ENCODE measurements at places on chromosomes 5 and 9.

DNA sequence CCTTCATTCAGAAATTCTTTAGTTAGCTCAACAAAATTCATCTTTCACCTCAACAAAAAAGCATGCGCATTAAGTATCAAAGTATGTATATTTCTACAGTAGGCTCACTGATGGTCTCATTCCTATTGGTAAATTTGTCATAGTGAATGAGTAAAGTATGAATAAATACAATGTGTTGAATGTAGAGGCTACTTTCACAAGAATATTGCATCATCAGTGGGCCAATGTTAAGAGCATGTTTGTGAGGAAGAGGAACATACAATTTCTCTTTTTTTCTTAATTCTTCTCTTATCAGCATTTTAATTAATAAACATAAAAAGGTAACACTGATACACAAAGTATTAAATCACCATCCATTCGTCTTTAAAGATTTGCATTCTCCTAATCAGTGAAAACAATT, 505.1 kb downstream of the CETN3 start:
- DNase-seq = no peak

DNA sequence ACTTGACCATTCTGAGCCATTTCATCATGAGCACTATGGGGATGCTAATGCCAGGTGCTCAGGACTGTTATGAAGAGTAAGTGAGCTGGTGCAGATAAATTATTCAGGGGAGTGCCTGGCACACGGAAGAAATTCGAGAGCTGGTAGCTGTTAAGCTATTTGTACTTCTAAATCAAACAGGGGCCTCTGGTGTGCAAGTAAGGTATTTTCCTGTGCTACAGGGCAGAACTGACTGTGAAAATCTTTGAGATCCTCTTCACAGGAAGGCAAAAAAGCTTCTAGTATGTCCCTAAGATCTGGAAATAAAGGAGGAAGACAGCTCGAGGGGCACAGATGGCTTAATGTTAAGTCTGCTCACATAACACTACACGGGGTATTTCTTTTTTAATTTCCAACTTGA, 106.3 kb upstream of the SPOCK1 start:
- DNase-seq = no peak

DNA sequence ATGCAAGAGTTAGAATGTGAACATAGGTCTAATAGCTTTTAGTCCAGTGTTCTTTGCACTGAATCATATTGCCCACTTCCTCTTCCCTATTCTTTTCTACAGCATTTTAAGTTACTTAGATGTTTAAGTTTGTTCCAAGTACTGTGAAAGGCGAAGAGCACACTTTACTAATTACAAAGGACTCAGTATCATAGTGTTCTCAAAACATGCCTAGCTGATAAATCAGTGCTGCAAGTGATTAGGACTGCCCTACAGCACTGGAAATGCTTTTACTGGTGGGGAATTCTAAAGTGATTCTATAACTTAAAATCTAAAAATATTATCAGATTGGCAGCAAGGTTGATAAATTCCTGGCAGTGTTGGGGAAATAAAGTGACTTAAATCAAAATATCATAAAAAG, 177.9 kb upstream of the KCNN2 start:
- no peak for DNase-seq

DNA sequence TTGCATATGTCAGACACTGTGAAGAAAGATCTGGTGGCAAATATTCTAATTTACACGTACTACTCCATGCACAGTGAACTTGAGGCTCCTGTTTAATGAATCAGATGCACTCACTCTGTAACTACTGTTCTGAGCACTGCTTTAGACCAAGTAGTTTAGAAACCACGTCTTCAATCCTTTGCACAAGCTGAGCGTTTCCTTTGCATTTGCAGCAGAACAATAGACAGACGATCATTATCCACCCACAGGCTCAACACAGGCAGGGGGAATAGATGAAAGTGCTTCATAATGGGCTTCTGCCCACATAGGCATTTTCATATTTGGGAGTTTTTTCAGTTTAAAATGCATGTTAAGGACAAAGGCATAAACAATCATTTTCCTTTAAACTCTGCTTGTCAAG, 423.3 kb upstream of the ADAMTS16 start:
- DNase-seq = no peak

DNA sequence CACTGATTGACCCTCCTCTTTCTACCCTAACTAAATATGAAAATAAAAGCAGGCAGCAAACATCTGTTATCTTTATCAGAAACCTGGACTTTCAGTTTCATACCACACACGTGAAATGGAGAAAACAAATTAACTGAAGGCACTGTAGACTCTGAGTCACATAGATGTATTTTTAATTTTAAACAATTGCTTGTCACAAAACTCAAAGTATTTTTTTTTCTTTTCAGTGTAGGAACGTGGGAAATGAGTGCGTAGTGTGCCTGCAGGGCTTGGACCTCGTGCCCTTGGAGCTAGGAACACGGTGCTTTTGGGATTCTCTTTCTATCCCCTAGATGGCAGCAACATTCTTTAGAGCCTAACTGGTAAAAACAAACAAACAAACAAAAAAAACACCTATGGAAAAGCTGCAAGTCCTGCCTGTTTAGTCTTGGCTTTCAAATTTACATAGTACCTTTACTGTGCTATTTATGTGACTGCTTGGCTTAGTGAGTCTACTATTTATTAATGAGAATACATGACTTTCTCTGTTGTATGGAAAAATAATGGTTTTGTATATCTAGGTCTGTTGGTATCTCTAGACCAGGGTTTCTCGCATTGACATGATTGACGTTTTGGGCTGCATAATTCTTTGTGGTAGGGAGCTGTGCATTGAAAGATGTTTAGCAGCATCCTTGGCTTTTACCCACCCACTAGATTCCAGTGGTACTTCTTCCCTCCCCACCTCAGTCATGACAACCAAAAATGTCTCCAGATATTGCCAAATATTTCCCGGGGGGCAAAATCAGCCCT, 16.8 kb upstream of the ACTBL2 start:
- DNase-seq = no peak

DNA sequence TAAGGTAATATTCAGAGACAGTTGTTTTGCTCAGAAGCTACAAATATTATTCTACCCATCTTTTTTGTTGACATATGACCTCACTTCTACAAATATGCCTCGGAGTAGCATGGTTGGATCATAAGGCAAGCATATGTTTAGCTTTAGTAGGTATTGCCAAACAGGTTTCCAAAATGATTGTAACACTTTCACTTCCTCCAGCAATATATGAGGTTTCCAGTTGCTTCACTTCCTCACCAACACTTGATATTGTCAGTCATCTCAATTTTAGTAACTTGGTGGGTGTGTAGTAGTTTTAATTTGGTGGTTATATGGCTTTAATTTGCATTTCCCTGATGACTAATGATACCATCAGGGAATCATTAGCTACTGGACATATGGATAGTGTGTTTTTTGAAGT, 46.7 kb downstream of the TNFSF8 start:
- DNase-seq = no peak

DNA sequence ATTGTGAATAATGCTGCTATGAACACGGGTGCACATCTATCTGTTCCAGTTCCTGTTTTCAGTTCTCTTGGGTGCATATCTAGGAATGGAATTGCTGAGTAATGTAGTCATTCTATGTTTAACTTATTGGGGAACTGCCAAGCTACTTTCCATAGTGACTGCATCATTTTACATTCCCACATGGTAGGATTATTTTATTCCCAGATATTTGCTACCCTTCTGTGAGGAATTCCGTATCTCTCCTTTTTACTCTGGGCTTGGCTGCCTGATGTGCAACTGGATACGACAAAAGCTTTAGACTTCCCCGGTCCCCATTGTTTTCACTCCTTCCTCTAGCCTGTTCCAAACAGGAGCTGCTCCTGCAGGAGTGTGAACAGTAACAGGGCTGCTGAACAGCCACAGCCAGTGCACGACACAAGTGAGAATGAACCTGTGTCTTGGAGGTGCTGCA, 7.2 kb downstream of the TAS2R1 start:
- no peak for DNase-seq

GRCh38 chr9:108609897-108610253, 245.9 kb downstream of the ACTL7B start:
- no peak for DNase-seq

DNA sequence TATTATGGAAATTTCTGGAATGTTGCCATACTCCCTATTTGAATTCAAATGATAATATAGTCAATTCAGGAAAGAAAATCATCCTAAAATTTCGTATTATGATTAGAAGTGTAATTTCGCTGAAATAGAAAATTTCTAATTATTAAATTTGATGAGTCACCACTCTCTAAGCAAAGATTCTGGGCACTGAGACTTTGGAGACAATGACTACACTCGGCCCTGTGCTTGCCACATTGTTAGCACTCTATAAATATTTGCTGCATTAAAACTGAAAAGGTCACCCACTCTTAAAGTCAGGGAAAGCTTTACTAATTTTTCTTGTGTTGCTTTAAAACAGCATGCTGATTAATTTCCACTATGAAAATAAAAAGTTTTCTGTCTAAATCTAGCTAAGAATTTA, 240.3 kb downstream of the TLE4 start:
- no peak for DNase-seq

DNA sequence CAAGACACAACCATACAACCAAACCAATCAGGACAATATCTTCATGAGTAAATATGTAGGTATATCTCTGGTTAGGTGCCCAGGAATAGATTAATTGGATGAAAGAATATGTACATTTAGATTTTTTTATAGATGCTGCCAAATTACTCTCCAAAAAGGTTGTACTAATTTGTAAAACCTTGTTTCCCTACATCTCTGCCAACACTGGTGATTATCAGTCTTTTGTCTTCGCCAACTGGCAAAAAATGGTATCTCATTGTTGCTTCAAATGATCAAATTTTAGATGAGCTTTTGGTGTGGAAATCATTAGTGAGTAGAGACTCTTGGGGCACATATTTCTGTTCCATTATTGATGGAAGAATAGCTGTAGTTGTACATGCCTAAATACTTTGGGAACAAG, 90.7 kb upstream of the ELL2 start:
- no peak for DNase-seq

GRCh38 chr5:12357626-12358025, 453.4 kb upstream of the CTNND2 start:
- no peak for DNase-seq

- DNase-seq = no peak
Observed at GRCh38 chr5:4246447-4246846, 650.8 kb downstream of the IRX1 start.

DNA sequence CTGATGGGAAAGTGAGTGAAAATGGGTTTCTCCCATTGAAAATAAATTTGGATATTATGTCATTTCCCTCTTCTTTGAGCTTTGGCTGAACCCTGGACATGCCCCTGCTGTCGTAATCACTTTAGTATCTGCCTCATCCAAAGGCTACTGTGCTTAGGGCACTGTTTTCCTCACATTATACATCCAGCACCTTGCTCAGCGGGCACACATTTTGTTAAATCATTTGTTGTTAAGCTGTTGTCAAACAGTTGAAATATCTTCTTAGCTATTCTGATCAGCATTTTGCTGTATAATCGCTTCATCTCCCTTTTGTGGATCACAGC, 352.7 kb upstream of the CD180 start:
- DNase-seq = no peak

- DNase-seq = no peak
Observed at GRCh38 chr5:138898299-138898698, 23.2 kb upstream of the LRRTM2 start.

DNA sequence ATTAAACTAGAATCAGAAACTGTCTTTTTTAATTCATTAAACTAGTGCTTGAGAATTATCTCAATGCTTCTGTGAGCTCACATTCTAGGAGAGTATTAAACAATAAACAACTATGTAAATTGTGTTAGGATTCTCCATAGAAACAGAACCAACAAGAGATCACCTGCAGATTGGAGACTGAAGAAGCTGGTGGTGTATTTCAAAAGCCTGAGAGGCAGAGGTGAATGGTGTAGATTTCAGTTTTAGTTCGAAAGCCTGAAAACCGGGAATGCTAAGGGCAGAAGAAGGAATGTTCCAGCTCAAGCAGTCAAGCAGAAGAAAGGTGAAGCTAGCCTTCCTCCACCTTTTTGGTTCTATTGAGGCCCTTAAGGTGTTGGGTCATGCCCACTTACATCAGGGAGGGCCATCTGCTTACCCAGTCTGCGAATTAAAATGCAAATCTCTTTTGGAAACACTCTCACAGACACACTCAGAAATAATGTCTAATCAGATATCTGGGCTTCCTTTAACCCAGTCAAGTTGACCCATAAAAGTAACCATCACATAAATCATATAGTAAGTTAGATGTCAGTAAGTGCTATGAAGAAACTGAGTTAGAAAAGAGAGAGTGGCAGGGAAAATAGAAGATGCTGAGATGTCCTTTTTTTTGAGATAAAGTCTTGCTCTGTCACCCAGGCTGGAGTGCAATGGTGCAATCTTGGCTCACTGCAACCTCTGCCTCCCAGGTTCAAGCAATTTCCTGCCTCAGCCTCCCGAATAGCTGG, 291.5 kb downstream of the ARRDC3 start:
- DNase-seq = no peak

DNA sequence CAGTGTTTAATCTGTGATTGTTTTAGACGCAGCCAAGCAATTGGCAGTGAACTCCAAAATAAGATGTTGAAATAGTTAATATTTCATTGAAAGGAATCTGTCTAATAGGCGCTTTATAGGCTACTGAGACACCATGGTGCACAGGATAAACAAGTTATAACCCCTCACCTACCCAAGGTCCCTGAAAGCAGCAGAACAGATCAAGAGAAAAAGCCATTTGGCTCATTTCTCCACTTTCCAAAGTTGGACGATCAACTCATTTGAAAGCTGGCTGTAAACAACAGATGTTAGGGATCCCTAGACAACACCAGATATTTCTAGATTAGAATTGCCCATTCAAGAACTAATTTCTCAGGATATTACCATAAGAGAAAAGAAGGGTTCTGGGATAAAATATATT, 4.9 kb downstream of the PUM3 start:
- no peak for DNase-seq

DNA sequence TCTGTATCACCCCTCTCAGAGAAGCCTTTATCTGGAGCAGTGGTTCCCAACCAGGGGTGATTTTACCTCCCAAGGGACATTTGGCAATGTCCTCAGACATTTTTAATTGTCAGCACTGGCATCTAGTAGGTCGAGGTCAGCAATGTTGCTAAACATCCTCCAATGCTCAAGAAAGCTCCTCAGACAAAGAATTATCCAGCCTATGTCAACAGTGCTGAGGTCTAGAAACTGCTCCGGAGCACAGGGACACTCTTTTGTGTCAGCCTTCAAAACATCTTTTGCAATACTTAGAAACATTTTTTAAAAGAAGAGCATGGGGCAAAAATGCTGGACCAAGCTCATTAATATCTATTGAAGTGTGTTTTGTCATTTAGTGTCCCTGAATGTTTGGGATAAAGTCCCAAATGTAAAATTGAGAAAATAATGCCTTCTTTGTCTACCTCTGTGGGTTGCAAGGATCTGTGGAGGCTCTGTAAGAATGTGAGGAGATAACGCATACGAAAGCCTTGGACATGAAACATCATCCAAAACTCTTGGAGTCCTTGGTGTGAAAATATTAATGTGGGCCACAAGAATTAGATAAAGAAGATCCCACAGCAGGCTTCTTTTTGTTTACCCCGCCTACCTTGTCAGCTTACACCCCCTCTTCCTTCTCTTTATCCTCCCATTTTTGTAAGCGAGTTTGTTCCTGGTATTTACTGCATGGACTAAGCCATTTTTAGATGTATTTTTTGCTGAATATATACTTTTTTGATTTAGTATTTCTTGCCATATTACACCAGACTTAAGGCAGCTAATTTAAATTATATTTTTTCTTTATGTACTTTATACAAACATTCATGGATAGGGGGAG, 193.5 kb downstream of the CD180 start:
- DNase-seq = no peak
